ENCODE measurements at places on chromosomes 11 and 22. TPM values are rescaled to one million over a fixed set of nuclear protein-coding genes. Genes with fewer than 3 reads are reported as not detected.

Gene ARHGAP8
- total RNA-seq = 64.5 TPM

Gene SCGB1C1
- total RNA-seq = not detected

Gene FOLR2
- total RNA-seq = 0.87 TPM

Gene DCHS1
- 11.2 TPM for total RNA-seq

Gene DENND5A
- total RNA-seq = 25.4 TPM

Gene IL10RA
- 10.7 TPM for total RNA-seq

Gene OR52E8
- not detected for total RNA-seq

Gene ESAM
- total RNA-seq = 18.6 TPM

Gene LRRC75B
- total RNA-seq = 161 TPM

Gene TREH
- total RNA-seq = not detected

Gene RIBC2
- total RNA-seq = 6.0 TPM

Gene DDI1
- not detected for total RNA-seq

Gene KLHDC7B
- not detected for total RNA-seq

GRCh38 chr11:68882391-68882790, 21.2 kb downstream of the MRPL21 start:
- no peaks in the 10 kb centered on the region for H3K36me3 ChIP-seq
- no peak overlapping the region for H3K4me3 ChIP-seq
- H3K27me3 ChIP-seq = no peaks in the 10 kb centered on the region
- no peaks in the 10 kb centered on the region for H3K4me1 ChIP-seq

DNA sequence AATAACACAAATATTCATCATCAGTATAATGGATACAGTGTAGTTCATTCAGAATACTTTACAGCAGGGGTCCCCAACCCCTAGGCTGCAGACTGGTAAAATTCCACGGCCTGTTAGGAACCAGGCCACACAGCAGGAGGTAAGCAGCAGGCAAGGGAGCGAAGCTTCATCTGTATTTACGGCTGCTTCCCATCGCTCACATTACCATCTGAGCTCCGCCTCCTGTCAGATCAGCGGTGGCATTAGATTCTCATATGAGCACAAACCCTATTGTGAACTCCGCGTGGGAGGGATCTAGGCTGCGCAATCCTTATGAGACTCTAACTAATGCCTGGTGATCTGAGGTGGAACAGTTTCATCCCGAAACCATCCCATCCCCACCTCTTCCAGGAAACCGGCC, 125.1 kb downstream of the SERGEF start:
- H3K27me3 ChIP-seq = no peaks in the 10 kb centered on the region
- no peak overlapping the region for H3K27ac ChIP-seq
- no peak overlapping the region for H3K4me3 ChIP-seq
- DNase-seq = no peak

- H3K27me3 ChIP-seq = no peaks in the 10 kb centered on the region
- no peak for DNase-seq
- peaks cover 11% of the 10 kb centered on the region for H3K4me1 ChIP-seq
- no peaks in the 10 kb centered on the region for H3K36me3 ChIP-seq
- H3K27ac ChIP-seq = no peak overlapping the region
These were observed 1.2 kb upstream of the ASCL2 start for GRCh38 chr11:2271327-2272227.

- H3K27me3 ChIP-seq = no peaks in the 10 kb centered on the region
- no peak overlapping the region for H3K4me3 ChIP-seq
- no peak overlapping the region for H3K27ac ChIP-seq
- H3K36me3 ChIP-seq = no peaks in the 10 kb centered on the region
- no peaks in the 10 kb centered on the region for H3K4me1 ChIP-seq
These were observed 49.5 kb downstream of the PRR5L start for GRCh38 chr11:36345535-36346141.

DNA sequence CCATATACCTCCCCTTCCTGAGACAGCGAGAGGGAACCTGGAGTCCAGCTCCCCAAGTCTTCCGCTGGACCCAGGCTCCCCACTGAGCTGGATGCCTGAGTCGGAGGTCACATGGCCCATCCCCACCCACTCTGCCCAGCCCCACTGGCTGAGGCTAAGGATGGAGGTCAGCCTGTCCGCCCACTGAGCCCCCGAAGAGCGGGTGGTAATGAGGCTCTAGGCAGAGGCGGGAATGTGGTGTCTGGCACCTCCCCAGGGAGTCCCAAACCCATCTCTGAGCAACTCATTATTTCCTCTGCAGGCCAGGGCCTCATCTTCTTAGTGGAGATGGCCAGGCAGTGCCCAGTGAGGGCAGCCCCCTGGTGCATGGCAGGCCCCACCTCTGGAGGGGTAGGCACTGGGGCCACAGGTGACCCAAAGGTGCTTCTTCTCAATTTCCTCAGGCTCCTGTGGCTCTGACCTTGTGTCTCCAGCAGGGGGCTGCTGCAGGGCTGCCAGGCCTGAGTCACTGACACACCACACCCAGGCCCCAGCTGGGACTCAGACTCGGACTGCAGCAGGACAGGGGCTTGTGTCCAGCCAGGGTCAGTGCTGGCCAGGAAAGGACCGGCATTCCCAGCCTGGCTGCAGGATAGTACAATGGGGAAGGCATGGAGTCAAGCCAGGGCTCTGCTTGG, 10.2 kb upstream of the PDE2A start:
- H3K4me1 ChIP-seq = no peaks in the 10 kb centered on the region
- no peak overlapping the region for H3K27ac ChIP-seq

GRCh38 chr22:42528591-42529307, 9.2 kb upstream of the RRP7A start:
- H3K4me3 ChIP-seq = no peak overlapping the region
- H3K36me3 ChIP-seq = no peaks in the 10 kb centered on the region
- no peak for DNase-seq
- H3K27me3 ChIP-seq = no peaks in the 10 kb centered on the region
- H3K4me1 ChIP-seq = no peaks in the 10 kb centered on the region

DNA sequence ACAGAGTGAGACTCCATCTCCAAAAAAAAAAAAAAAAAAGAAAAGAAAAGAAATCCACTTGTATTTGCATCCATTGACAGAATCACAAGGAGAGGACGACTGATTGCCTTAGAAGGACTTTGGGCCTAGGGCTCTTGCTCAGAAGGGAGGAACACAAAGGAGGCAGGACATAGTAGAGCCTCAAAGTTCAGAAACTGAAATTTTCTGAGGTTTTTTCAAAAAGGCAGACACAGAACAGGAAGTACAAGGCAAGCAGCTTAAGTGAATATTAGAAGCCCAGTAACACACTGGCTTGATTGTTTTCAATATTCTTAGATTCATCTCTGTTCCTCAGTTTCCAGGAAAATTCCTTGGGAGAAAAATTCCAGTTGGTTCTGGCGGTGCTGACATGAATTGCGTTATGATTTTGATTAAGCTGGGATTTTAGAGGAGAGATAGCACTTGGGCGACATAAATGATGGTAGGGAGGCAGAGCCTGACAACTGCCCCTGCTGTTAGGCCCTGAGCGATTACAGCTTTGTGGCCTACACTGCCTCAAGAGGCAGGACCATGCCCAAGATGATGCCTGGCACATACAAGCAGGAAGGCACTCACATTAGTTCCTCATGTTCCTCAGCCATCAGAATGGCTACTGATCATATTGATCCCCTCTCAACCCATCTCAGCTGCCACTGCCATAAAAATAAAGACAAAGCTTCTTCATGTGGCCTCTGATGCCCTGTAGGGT, 15.3 kb downstream of the CLPB start:
- no peak for DNase-seq
- no peak overlapping the region for H3K27ac ChIP-seq
- no peaks in the 10 kb centered on the region for H3K36me3 ChIP-seq
- H3K4me3 ChIP-seq = no peak overlapping the region
- no peaks in the 10 kb centered on the region for H3K27me3 ChIP-seq

GRCh38 chr11:100709233-100709957, 22.3 kb downstream of the ARHGAP42 start:
- DNase-seq = no peak
- H3K27ac ChIP-seq = no peak overlapping the region
- H3K4me3 ChIP-seq = no peak overlapping the region
- H3K27me3 ChIP-seq = no peaks in the 10 kb centered on the region
- no peaks in the 10 kb centered on the region for H3K4me1 ChIP-seq
- no peaks in the 10 kb centered on the region for H3K36me3 ChIP-seq

GRCh38 chr11:32374261-32374711, 61.1 kb downstream of the WT1 start:
- DNase-seq = no peak
- H3K27me3 ChIP-seq = no peaks in the 10 kb centered on the region
- H3K36me3 ChIP-seq = no peaks in the 10 kb centered on the region
- H3K27ac ChIP-seq = no peak overlapping the region

- no peak overlapping the region for H3K27ac ChIP-seq
- H3K36me3 ChIP-seq = no peaks in the 10 kb centered on the region
- no peaks in the 10 kb centered on the region for H3K4me1 ChIP-seq
These were observed 23.6 kb downstream of the OR52E1 start for GRCh38 chr11:5092821-5093585.

GRCh38 chr11:12509371-12509770, 132.0 kb downstream of the PARVA start:
- no peaks in the 10 kb centered on the region for H3K36me3 ChIP-seq
- no peak overlapping the region for H3K4me3 ChIP-seq
- H3K27ac ChIP-seq = no peak overlapping the region
- DNase-seq = no peak
- no peaks in the 10 kb centered on the region for H3K4me1 ChIP-seq

- H3K27ac ChIP-seq = peak overlapping the region; percentile 92
- DNase-seq = no peak
- peak overlapping the region; percentile 61 for H3K4me3 ChIP-seq
- H3K27me3 ChIP-seq = no peaks in the 10 kb centered on the region
- peaks cover 26% of the 10 kb centered on the region for H3K4me1 ChIP-seq
These were observed 627 bp downstream of the DNAJC4 start for GRCh38 chr11:64230985-64231365.

DNA sequence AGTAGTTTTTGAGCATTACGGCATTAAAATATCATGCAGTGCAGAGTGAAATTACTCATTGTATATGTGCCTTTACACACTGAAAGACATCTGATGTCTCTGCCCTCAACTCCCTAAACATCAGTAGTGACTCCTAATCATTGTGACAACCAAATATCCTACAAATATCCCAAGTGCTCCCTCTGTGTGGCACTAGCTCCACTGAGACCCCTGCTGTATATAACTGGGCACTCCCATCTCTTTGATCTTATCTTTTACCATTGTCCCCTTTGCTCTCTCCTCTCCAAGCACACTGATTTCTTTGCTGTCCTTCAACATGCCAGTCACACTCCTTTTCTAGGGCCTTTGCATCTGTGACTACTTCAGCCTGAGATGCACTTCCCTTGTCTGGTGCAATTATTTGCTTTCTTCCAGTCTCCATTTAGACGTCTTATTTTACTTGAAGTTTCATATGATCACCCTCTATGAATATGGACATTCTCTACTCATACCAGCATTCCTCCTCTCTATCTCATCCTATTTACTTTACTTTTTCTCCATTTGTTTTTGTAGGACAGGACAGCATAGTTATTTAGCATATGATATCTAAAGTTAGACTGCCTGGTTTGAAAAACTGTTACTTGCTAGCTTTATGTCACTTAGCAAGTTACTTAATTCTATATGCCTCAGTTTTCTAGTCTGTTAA, 2.4 kb downstream of the SLC5A12 start:
- no peaks in the 10 kb centered on the region for H3K27me3 ChIP-seq
- no peak overlapping the region for H3K4me3 ChIP-seq
- no peak overlapping the region for H3K27ac ChIP-seq
- H3K36me3 ChIP-seq = no peaks in the 10 kb centered on the region

GRCh38 chr11:93945596-93945995, 75.6 kb upstream of the HEPHL1 start:
- no peaks in the 10 kb centered on the region for H3K4me1 ChIP-seq
- no peak overlapping the region for H3K27ac ChIP-seq
- H3K36me3 ChIP-seq = no peaks in the 10 kb centered on the region
- H3K27me3 ChIP-seq = no peaks in the 10 kb centered on the region
- DNase-seq = no peak

DNA sequence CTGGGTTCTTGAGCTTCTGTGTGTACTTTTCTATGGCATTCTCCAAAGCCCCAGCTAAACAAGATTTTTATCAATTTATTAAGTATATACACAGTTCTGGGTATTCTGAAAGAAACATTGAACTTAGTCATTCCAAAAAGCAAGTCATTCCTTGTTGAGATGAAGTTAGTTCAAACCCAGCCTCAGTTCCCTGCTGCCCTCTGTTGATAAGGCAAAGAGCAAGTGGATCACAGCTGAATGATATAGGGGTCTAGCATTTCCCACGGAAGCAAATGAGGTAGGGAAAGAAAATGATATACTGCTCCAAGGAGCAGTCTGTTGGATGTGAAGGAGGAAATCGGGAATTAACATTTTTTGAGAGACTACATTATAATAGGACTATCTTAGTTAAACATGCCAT, 841.8 kb upstream of the TENM4 start:
- no peak for DNase-seq
- H3K27ac ChIP-seq = no peak overlapping the region
- H3K4me1 ChIP-seq = no peaks in the 10 kb centered on the region
- H3K4me3 ChIP-seq = no peak overlapping the region
- no peaks in the 10 kb centered on the region for H3K27me3 ChIP-seq

GRCh38 chr11:126083829-126084607, 21.4 kb upstream of the CDON start:
- H3K4me3 ChIP-seq = no peak overlapping the region
- no peaks in the 10 kb centered on the region for H3K36me3 ChIP-seq
- no peaks in the 10 kb centered on the region for H3K27me3 ChIP-seq

- H3K27me3 ChIP-seq = no peaks in the 10 kb centered on the region
- no peak for DNase-seq
These were observed 7.2 kb downstream of the KCTD21 start for GRCh38 chr11:78181185-78181584.

DNA sequence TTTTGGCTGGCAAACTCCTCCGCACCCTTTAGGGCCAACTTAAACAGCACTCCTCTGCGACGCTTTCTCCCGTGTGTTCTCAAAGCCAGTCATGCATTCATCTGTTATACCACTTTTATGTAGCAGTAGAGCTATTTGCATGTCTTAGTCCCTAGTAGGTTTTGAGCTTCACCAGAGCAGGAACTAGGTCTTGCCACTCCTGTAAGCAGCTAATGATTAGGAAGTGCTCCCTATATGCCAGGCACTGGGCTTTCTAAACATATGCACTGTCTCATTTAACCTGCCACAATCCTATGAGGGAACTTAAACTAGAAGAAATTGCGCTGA, 180.8 kb downstream of the DBX1 start:
- no peaks in the 10 kb centered on the region for H3K36me3 ChIP-seq
- H3K4me3 ChIP-seq = no peak overlapping the region
- H3K4me1 ChIP-seq = no peaks in the 10 kb centered on the region
- no peak for DNase-seq

DNA sequence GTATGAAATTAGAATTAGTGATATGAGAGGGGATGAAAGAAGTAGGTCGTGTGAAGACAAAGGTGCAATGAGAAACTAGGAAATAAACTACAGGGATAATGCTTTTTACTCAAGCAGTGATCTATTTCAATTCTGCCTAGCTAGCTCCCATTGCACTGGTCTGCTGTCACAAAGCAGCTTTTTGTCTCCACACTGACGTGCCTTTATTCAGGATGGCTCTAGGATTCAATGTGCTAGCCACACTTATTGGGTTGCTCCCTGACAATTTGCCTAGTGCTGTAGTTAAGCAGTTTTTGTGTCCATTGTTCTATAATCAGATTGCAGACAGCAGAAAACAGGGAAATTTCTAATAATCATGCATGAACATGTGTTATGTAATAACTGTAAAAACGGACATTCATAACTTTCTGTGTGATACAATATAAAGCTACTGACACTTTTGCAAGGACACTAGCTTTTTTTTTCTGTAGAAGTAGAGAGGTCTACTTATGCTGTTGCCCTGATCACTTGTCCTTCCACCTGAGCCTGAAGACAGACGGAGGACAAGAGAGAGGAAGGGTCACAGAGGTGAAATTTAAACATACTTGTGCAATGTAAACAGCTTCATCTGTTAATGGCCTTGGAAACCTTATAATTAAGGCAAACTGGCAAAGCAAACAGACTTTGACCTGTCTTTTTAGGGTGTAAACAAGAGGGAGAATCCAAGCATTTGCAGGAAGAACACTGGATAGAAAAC, 269.6 kb downstream of the LRRC4C start:
- H3K36me3 ChIP-seq = no peaks in the 10 kb centered on the region
- no peaks in the 10 kb centered on the region for H3K4me1 ChIP-seq
- H3K4me3 ChIP-seq = no peak overlapping the region
- no peaks in the 10 kb centered on the region for H3K27me3 ChIP-seq
- H3K27ac ChIP-seq = no peak overlapping the region
- no peak for DNase-seq
